ENCODE measurements at places on chromosomes 16 and 17.

DNA sequence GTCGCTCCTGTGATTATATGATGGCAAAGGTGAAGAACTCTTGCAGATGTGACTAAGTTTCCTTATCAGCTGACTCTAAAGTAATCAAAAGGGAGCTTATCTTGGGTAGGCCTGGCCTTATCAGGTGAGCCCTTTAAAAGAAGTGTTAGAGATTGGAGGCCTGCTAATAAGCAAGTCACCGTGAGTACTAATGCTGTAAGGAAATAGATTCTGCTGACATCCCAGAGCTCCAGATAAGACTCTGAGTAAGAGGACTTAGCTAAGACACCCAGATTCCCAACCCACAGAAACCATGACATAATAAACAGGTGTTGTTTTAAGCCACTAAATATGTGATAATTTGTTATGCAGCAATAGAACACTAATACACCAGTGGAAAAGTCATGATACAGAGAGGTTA is 99.9 kb upstream of the FAM20A start:
- no peak for DNase-seq

- DNase-seq: no peak
Observed at GRCh38 chr17:35726127-35726952, 5.1 kb upstream of the RASL10B start.

DNA sequence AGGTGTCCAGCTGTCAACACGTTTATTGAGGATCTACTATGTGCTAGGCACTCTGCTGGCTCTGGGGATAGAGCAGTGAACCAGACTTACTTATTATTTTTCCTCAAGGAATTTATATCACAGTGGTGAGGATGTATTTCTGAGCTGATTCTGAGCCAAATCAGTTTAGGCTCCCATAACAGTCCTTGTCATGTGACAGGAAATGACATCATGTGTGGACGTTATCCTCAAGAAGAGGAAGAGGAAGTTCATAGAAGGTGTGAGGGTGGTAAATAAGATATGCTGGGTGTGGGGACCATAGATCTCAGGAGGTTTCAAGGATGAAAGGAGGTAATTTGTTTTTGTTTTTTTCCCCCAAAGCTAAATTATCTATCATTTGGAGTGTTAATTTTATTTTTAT is 873.5 kb upstream of the EEF2KMT start:
- DNase-seq: no peak

- DNase-seq: no peak
Observed at GRCh38 chr17:33241390-33241789, 51.7 kb downstream of the ASIC2 start.

DNA sequence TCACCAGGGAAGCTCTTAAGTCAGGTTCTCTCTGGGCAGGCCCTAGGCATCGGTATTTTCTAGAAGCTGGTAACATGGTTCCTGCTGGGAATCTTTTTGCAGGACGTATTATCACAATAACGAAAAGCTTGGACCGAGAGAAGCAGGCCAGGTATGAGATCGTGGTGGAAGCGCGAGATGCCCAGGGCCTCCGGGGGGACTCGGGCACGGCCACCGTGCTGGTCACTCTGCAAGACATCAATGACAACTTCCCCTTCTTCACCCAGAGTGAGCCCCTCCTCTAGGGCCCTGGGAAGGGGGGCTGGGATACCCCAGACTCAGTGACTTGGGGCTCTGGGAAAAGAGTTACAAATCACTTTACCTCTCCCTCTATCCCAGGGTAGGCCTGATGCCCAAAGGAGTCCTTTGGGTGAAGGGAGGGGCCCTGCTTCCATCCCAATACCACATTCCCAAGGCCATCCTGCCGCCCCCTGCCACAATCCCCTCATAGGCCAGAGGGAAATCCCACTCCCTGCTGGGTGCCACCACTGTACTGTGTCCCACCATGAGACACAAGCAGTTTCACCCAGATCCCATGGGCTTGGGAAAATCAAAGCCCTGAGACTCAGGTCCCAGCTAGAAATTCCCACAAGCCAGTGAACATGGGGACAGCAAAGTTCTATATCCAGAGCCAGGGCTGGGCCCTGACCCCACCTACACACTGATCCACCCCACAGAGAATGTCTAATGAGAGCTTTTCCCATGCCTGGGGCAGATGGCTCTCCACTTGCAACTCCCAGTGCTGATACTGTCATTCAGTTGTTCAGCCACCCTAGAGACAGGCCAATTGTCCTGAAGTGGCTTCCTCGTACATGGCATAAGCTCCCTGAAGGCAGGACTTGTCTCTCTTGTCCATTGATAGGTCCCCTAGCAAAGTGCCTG is 23.0 kb downstream of the CDH5 start:
- DNase-seq: no peak

DNA sequence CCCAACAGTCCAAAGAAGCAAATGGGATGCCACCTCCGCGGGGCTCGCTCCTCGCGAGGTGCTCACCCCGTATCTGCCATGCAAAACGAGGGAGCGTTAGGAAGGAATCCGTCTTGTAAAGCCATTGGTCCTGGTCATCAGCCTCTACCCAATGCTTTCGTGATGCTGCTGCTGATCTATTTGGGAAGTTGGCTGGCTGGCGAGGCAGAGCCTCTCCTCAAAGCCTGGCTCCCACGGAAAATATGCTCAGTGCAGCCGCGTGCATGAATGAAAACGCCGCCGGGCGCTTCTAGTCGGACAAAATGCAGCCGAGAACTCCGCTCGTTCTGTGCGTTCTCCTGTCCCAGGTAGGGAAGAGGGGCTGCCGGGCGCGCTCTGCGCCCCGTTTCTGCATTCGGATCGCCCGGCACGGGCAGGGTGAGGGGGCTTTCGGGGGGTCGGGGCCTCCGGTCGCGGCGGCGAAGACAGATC is at the start of gene CDH13:
Gene CDH13 (plus strand): TSS at position 179 of the 471 bp plus-strand sequence.
- DNase-seq: no peak

DNA sequence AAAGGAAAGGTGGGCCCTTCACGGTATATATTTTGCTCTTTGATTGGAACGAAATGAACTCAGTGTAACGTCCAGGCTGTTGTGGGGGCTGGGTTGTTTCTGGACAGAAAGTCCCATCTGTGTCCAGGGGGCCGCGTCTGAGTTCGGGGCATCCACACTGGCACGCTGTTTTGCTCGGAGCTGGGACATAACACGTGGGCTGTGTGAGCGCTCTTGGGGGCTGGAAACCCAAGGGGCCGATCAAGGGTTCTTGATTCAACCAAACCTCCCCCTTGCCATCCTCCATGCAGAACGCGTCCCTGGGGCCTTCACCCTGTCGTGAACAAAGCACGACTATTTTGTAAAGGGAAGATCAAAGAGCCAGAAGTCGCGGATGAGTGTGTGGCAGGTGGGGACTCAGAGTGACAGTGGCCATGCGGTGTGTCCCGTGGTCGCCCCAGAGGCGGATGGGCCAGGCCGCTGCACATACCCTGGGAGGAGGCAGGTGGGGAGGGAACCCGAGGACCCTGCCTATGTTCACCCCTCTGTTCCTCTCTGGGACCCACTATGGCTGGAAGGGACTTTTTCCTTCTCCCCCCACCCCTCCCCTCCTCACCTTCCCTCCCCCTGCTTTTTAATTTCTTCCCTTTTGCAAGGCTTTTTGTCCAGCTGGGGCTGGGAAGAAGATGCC is 387.2 kb downstream of the SEC14L1 start:
- no peak for DNase-seq

GRCh38 chr16:8878523-8878911 is 3.6 kb upstream of the LITAFD start:
- DNase-seq: no peak
